ENCODE measurements at places on chromosomes 5 and 9.

DNA sequence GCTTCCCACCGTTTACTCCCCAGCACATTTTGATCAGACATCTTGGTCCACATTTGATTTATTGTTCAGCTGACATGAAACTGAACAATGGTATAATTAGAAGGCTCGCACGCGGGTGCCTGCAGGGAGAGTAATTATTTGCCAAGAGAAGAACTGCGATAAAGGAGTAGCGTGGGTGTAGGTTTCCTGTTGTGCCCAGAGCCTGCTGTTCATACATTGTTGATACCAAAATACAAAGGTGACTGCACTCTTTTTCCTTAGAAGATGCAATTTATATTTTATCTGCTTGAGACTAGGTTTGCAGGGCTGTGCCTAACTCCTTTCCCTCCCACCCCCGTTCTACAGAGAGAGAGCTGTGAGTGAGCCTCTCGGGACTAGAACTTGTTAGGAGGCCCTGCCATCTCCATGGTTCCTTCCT, 241.8 kb upstream of the MSX2 start:
- DNase-seq, result no peak

DNA sequence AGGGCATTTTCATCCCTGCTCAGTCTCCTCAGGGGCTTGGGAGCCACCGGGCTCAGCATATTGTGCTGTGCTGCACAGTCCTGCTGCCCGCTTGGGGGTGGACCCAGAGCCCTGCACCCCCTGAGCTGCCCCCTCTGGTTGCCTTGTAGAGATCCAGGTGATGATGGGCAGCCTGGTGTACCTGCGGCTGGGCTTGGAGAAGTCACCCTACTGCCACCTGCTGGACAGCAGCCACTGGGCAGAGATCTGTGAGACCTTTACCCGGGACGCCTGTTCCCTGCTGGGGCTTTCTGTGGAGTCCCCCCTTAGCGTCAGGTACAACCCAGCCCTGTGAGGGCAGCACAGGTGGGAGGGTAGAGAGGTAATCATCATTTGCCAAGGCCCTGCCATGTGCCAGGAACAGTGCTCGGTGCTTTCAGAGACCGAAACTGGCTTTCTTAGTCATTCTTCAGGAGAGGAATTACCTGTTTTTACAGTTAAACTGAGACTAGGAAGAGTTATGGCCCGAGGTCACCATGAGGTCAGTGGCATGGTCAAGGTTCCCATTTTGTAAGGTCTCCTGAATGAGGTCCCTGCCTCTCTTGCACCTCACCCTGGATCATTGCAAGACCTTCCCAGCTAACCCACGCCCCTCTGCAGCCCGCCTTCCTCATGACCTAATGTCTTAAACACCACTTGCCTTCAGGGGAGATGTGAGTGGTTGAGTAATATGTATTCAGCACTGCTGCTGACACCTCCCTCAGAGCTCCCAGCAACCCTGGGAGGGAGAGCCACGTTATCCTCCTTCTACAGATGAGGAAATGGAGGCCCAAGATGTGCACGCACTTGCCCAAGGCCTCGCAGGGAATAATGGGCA, 7.5 kb downstream of the NHP2 start:
- DNase-seq, result peak; percentile 79

GRCh38 chr5:127101533-127101932, 28.2 kb upstream of the C5orf63 start:
- DNase-seq, result no peak

GRCh38 chr9:15086156-15086763, 176.0 kb upstream of the FREM1 start:
- DNase-seq, result no peak

GRCh38 chr9:121573717-121574485, 74.3 kb upstream of the GGTA1 start:
- DNase-seq, result no peak

- no peak for DNase-seq
These were observed 39.6 kb upstream of the DMXL1 start for GRCh38 chr5:119031011-119031886.

DNA sequence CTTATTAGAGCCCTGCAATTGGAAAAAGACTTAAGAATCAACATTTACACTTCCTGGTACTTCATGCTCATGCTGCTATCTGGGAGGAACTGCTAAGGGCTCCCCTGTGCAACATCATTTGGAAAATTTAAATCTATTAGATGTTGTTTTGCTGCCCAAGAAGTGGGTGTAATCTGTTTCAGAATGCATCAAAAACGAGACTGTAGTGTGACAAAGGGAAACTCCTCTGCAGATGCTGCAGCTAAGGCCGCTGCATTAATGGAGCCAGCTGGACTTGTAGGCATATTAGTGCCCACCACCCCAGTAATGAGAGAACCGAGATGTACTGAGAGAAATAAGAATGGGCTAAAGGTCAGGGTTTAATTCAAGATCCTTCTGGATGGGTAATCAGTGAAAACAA, 11.1 kb upstream of the PAIP1 start:
- no peak for DNase-seq

DNA sequence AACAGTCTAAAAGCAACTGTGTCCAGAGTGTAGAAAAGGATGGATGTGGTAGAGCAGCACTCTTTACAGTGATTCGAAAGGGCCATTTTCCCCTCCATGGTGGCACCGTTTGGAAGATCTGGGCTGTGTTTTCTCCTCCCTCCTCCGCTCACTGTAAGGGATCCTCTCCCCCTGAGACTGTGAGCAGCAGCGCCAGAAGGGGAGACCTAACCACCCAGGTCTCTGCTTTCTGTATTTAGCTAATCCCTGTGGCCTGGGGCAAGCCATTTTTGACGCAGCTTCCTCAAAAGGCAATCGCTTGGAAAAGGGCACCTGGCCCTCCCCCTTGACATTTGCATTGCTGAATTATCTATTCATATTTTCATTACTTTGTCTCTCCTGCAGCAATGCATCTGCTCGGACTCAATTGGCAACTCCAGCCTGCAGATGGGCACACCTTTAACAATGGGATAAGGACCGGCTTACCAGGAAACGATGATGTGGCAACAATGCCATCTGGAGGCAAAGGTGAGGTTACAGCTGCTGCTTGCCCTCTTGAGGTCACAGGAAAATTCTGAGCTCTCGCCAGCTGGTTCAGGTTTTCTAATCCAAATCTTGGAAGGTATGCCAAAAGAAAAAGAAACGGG, 244.3 kb upstream of the WWC1 start:
- DNase-seq, result no peak

DNA sequence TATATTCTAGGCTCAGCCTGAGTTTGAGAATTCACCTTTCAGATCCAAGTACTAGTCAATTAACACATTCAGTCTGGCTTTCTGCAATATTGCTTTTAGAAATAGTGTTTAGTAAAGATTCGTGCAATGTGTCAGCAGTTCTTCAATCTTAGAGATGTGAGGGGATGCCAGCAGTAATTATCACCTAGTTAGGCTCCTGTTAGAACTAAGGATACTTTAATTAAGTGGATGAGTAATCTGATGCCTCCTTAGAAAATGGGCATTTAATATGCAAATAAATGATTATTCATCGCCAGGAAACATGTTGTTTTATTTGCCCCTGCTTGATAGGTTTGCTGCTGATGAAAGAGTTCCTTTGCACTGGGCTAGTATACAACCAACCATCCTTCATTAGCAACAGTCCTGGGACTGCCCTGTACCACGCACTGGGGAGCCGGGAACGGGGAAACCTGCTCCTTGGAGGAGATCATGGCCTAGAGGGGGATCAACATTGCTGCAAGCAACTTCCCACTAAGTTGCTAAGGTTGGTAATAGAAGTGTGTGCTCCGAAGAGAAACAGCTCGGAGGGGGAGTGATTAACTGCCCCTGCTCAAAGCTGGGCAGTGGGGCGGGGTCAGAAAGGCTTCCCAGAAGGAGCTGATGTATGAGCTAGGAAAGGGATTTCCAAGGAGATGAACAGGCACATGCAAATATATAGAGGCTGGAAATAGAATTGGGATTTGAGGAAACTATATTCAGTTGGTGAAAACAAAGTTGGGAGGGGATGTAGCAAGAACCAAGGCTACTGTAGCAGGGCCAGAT, 231.8 kb downstream of the DRD1 start:
- no peak for DNase-seq

GRCh38 chr9:8186560-8186959, 387.0 kb upstream of the DMAC1 start:
- DNase-seq, result no peak

DNA sequence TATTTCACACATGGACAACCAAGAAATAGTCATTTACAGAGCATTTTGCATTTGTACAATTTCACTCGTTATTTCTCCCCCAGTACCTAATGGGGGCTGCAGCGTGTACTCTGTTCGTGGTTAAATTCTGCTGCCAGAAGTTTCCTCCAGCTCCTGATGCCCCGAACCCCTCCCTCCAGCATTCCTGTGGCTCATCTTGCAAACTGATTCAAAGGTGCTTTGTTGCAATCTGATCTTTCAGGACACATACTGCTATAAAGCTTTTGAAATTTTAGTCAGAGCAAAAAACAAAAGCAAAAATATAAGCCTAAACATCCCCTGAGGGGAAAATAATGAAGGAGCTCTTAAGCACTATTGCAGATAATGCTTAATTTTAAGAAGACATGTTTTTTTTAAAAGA, 27.7 kb downstream of the UBLCP1 start:
- no peak for DNase-seq

GRCh38 chr5:79612667-79613198, 492 bp downstream of the TENT2 start:
- no peak for DNase-seq

- no peak for DNase-seq
These were observed 14.6 kb upstream of the STRBP start for GRCh38 chr9:123283048-123283408.

DNA sequence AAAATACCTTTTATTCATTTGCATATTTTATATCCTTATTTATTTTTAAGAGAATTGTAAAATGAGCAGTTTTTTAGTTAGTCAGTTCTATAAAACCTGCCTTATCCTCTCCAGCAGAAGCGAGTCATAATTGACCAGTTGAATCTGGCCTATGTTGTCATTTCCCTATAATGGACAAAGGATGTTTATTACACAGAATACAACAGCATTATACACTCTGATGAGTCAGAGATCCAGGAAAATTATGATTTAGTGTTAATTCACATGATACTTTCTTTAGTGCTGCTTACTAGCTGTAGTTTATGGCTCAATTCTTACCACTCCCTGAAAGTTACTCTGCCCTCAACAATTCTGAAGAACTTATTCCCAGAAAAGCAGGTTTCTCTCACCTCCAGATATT, 26.8 kb upstream of the LURAP1L start:
- no peak for DNase-seq

DNA sequence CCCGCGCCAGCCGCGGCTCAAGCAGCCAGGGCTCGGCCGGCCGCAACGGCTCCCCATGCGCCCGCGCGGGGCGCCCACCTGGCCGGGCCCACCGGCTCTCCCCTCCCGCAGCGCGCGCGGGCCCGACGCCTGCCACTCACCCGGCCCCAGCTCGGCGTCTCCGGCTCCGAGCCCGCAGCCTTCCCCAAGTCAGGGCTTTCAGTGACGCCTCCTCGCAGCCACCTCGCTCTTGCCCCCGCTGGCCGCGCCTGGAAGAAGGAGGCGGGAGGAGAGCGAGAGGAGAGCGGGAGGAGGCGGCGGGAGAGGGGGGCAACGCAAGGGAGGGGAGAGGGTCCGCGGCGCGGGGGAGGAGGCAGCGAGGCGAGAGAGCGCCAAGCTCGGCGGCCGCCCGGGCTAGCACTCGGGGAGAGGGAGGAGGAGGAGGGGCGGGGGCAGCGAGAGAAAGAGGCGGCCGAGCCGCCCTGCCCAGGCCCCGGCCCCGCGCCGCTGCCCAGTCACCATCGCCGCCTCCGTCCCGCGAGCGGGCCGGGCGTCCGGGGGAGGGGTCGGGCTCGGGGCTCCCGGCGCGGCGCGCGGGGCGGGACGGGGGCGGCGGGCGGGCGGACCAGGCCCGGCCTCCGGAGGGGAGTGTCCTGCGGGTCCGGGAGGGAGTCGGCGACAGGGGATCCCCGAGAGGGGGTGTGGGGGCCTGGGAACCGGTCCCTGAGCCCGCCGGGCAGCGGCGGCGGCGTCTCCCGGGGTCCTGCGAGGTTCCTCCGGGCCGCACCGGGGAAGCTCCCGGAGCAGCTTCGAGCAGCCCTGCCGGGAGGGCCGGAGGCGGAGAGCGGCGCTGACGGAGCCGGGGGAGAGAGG, at the start of gene LHFPL2:
Gene LHFPL2, minus strand, starts transcription at position 414 of the 852 bp plus-strand sequence. CDS start 138,559 bp downstream, outside the sequence.
- peak; percentile 57 for DNase-seq
